ENCODE measurements at places on chromosomes 2 and 18.

DNA sequence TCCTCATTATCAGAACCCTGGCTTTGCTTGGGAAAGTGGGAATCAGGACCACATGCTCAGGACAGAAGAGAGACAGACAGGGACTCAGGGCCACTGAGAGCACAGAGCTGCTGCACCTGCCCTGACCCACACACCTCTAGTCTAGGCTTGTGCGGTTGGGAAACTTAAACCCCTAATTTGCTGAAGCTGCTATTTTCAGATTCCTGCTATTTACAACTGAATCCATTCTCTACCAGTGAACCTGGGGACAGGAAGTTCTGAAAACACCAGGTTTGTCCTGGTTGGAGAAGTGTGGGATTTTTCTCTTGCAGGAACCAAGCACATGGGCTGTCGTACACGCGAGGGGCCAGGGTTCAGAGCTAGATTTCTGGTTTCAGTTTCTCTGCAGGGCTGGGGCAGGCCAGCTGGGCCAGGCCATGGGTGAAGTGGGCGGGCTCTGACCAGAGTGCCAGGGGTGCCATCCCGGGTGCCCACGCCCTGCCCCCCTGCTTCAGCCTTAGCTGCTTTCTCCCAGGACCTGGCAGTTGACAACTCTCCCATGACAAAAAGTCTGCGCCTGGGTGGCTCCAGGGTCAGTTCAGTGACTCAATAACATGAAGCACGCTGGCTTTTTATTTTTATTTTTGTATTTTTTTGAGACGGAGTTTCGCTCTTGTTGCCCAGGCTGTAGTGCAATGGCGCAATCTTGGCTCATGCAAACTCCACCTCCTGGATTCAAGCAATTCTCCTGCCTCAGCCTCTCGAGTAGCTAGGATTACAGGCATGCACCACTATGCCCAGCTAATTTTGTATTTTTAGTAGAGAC, 51.3 kb upstream of the SLC1A4 start:
- no peak for DNase-seq

GRCh38 chr18:61371111-61371510, 37.9 kb downstream of the CDH20 start:
- no peak for DNase-seq

GRCh38 chr18:44626807-44627206, 53.9 kb upstream of the SETBP1 start:
- DNase-seq: peak; percentile 12

DNA sequence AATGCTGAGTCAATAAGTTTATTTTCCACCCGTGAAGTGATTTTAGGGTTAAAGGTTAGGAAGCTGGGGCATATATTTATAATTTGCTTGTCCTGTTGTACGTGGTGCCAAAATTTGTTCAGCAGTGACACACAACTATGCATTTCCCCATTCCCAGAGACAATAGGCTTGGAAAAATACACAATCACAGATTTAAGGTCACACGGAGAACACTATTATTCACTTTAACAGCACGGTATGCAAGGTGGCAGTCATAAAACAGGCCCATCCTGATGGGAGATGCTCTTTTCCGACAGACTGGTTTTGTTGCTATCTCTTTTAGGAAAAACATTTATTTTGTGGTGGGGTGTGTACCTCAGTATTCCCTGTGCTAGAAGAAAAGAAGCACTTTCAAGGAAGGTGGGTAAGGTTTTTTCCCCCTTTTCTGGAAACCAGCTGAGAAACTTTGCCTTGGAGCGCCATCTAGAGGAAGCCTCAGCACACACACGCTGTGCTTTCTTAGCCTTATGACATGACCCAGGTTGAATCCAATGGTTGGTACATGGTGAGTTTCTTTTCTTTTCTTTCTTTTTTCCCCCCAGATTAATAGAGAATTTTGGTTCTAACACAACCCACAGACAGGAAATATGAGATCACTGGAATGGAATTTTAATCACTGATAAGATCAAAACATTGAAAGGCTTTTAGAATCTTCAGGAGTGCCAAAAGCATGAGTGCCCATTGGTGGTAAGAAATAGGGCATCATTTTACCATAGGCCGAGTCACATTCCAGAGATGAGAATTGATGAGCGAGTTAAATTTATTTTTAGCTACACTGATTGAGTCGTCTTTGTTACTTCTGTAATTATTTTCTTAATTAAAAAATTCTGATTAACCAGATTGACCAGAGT, 332.1 kb downstream of the AGPS start:
- DNase-seq: peak; percentile 78

DNA sequence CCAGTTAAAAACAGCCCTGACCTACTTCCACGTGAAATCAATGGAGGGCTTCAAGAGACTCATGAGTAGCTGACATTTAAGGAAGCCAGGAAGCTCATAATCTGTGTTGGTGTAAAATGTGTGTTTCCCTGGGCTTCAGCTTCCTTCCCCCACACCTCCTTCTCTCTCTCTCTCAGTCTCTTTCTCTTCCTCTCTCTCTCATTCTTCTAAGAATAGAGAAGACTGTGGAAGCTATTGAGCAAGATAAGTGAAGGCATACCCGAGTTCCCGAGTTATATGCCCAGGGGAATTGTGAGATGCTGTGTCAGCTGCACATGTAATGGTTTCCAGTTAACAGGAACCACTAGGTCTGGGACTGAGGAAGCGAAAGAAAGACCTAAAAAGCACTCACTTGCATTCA, 199.4 kb downstream of the NYAP2 start:
- DNase-seq: no peak

- no peak for DNase-seq
Measured at GRCh38 chr2:206701952-206702605, 16.1 kb downstream of the DYTN start.

DNA sequence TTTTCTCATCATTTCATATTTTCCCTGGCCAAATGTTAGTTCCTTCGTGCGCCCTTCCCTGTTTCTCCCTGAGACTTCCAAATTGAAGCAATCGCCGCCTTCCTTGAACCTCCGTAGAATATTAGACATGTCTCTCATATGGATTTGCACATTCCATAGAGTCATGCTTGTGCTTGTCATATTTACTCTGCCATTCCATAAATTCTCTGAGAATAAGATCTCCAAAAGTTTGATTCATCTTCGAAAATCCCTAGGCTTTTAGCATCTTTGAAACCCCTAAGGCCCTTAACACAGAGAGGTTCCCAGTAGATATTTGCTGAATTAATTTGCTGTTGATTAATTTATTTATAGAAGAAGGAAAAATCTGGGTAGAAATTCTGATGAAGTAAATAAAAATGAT, 202.2 kb upstream of the PIK3C3 start:
- DNase-seq: no peak

DNA sequence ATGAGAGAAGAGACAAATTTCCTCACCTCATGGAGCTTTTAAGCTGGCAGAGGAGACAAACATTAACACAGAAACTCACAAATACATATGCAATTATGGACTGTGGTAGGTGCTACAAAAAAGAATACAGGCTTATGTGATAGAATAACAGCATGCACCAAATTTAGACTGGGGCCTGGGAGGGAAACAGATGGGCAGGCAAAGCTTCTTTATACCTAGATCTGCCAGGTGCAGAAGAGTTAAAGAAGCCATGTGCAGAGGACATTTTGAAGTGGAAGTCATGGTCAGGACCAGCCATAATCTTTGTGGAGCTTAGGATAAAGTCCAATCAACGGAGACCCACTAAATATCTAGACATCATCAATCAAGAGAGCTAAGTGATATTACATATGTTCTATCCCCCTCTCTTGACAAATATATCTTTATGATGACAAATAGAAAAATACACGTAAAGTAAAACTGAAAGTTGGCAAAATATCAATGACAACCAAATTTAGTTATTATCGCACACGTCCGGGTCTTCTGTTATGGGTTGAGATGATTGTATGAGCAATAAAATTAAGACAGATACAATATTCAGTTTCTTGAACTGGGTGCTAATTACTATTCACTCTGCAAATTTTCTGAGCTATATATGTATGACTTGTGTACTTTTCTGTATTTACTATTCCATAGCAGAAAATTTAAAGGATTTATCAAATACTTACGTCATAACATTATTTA, 44.1 kb downstream of the CD28 start:
- no peak for DNase-seq

DNA sequence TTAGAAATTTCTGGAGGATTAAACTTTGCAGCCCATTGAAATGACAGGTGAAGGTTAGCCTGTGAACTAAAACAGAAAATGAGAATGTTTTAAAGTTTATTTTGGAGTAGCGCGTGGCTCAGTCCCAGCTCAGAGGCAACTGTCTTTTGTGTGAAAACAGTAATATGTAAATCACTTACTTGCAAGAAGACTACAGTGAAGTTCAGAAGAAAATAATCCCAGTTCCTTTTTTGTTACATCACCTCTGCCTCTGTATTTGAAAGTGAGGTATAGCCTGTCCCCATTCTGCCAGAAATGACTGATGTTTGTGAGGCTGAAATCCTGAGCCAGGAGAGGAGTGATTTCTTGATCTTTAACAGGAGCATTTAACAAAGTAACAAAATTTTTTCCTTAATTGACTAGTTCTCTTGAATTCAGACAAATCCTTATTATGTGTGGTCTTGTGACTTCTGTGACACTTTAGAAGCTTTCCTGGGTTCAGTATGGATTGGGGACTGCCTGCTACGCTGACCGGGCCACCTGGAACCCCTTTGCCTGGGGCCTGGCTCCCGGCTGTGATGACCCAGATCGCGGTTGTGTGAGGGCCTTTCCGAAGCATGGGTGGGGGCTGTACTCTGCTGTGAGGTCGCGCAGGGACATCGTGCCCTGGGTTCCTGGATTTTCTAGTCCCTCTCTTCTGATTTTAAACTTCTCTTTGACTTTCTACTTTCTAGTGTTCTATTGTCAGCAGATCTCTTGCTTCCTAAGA, 24.3 kb downstream of the TRAPPC12 start:
- DNase-seq: no peak

DNA sequence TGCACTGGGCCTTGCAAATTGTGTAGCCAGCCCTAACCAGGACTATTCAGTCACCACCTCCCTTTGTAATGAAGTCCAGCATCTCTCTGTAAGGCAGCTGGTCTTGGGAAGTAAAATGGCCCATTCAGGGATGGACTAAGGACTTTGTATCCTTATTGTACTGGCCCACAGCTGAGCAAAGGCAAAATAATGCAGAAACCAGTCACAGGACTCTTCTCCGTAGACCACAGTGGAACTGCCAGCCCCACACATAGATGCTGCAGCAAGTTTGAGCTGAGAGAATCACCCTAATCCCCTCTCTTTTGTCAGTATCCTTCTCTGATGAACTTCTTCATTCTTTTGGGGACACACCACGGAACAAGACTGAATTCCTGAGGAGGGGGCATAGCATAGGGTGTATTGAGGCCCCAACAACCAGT, 73.6 kb upstream of the RTN4 start:
- no peak for DNase-seq

GRCh38 chr2:146786396-146786795, 1058.4 kb upstream of the ACVR2A start:
- no peak for DNase-seq

- DNase-seq: no peak
Measured at GRCh38 chr2:234593636-234594035, 96.8 kb upstream of the ARL4C start.

DNA sequence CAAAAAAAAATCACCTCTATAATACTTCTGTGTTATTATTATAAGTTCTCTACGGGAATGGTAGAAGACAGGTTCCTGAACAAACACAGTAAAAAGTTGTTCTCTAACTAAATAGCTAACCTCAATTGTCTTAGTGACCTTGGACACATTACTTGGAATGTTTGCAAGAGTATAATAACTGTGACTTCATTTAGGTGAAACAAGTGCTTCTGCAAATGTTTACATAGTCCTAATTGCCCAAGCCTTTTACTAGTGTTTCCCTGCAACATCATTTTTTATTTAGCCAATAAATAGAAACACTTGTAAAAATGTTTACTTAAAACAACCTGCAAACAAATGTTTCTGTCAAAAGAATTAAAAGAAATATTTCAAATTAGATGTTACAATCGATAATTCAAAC, 9.9 kb downstream of the PLEKHM3 start:
- DNase-seq: peak; percentile 63

- DNase-seq: no peak
Measured at GRCh38 chr2:57598551-57598950, 448.1 kb upstream of the VRK2 start.

- no peak for DNase-seq
Measured at GRCh38 chr18:72492497-72492896, 51.6 kb downstream of the CBLN2 start.

GRCh38 chr2:9187620-9188214, 18.9 kb upstream of the ASAP2 start:
- no peak for DNase-seq

- no peak for DNase-seq
Measured at GRCh38 chr18:76188097-76188496, 306.9 kb downstream of the ZNF516 start.

- DNase-seq: no peak
Measured at GRCh38 chr2:179252423-179252822, 12.2 kb downstream of the SESTD1 start.

GRCh38 chr2:43745457-43745856, 28.4 kb upstream of the DYNC2LI1 start:
- no peak for DNase-seq

- DNase-seq: no peak
Measured at GRCh38 chr2:21161832-21162614, 38.3 kb downstream of the TDRD15 start.

- DNase-seq: no peak
Measured at GRCh38 chr2:6683516-6683915, 182.2 kb downstream of the CMPK2 start.

DNA sequence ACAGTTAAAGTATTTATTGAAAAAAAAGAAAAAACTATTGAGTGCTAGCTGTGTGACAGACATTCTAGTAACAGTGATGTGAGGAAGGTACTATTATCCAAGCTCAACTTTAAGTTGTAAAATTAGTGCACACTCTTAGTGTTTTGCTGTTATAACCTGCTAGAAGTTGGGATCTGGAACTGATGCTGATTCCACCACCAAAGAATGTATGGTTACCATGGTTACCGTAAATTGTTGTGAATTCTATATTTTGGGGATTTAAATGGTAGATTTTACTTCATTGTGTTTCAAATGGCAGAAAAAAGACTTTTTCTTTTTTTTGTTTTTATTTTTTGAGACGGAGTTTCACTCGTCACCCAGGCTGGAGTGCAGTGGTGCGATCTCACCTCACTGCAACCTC, 5.3 kb downstream of the AGFG1 start:
- no peak for DNase-seq

GRCh38 chr2:38466876-38467767, 90.0 kb upstream of the ATL2 start:
- no peak for DNase-seq

DNA sequence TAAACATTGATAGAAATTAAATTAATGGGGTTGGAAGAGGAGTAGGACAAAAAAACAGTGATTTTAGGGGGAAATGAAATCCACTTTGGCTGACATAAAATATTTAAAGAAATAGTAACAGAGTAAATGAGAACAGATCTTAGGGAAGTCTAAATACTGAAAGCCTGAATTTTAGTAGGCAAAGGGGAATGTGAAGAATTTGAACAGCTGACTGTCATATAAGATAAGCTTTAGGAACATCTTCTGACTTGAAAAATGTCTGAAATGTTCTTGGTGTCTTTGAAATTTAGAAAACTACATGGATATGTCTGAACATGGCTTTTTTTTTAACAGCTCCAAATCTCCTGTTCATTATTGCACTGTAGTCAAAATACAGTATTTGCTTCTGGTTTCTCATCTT, 150.3 kb downstream of the CALCRL start:
- no peak for DNase-seq
